ENCODE measurements at places on chromosomes 1 and 21. TPM values are rescaled to one million over a fixed set of nuclear protein-coding genes. Genes with fewer than 3 reads are reported as not detected.

DNA sequence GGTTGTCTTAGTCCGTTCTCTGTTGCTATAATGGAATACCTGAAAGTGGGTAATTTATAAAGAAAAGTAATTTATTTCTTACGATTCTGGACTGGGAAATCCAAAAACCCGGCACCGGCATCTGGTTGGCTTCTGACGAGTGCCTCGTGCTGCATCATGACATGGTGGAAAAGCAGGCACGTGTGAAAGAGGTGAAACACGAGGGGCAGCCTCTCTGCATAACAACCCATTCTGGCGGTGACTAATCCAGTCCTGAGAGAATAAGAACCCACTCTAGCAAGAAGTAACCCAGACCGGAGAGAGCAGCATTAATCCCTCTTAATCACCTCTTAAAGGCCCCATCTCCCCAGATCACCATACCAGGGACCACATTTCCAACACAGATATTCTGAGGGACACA is 2.7 kb upstream of the EDEM3 start:
- DNase-seq, result no peak

MROH7 gene
- polyA plus RNA-seq, result 3.1 TPM

PI4KB gene
- polyA plus RNA-seq, result 63.2 TPM

GRCh38 chr1:112337028-112337531 is 58.9 kb upstream of the CTTNBP2NL start:
- DNase-seq, result no peak

DNA sequence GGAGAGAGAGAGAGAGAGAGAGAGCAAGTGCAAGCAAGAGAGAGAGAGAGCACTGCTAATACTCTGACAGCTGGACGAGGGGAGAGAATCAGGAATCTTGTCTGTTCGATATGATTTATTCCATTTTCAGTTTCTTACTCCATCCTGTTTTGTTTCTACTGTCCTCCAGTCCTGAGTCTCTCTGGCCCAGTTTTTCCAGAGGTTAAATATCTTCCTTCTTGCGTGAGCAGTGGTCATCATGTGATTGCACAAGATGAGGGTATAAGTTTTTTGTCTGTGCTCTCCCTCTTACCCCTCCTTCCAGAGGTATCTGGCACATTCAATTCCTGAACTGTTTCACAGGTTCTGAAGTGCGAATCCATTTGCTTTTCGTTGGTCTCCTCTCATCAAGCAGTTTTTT is 16.8 kb downstream of the UBE2U start:
- DNase-seq, result no peak

DNA sequence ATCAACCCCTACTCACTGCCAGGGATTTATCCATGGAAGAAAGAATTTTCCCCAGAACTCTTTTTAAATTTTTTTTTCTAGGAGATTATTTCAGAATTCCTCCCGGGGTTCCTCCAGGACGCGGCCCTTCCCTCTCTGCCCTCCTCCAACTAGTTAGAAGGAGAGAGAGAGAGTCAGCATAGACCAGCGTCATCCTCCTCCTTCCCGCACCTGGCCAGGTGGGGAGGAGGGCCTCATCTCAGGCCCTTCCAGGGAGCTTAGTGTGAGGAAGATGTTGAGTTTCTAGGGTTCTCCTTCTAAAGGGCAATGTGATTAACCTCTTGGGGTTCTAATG is 63.6 kb downstream of the CDK18 start:
- no peak for DNase-seq
